Aorta (tissue), 5 donors: ENCODE measurements at places on chromosomes 7 and 10. TPM values are rescaled to one million over a fixed set of nuclear protein-coding genes. Genes with fewer than 3 reads are reported as not detected.

GRCh38 chr7:150919160-150919559 is 59.0 kb downstream of the KCNH2 start:
- DNase-seq: no peak

- no peak for DNase-seq
These were observed 217.2 kb downstream of the REEP3 start for GRCh38 chr10:63738410-63738809.

DNA sequence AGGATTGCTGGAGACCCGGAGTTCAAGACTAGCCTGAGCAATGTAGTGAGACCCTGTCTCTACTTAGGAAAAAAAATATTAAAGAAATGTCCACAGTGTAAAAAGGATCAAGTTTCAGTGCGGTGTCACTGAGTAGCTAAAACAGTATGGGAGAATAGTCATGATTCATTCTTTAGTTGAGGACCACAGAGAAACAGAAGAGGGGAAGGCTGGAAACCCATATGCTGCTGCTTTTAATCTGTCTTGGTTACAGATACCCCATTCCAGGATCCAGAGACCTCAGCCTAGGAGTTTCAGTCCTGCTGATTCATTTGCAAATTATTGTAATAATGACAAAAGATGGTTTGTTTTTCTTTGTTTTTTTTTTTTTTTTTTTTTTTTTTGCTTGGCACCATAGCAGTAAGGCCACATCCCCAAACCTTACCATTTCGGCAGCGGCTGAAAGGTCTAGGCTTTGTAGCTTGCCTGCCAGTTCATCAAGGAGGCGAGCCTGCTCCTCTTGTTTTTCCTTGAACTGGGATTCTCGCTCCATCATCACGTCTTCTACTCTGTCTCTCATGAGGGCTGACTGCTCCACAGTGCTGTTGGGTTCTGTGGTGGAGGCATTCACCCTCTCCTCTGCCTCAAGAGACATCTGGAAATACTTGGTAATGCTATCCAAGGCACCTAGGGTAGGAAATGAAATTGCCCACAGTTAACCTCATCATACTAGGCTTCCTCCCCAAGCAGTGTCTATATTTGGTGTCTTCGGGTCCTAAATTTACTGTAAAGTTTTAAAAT is 44.2 kb downstream of the DLD start:
- DNase-seq: no peak

DNA sequence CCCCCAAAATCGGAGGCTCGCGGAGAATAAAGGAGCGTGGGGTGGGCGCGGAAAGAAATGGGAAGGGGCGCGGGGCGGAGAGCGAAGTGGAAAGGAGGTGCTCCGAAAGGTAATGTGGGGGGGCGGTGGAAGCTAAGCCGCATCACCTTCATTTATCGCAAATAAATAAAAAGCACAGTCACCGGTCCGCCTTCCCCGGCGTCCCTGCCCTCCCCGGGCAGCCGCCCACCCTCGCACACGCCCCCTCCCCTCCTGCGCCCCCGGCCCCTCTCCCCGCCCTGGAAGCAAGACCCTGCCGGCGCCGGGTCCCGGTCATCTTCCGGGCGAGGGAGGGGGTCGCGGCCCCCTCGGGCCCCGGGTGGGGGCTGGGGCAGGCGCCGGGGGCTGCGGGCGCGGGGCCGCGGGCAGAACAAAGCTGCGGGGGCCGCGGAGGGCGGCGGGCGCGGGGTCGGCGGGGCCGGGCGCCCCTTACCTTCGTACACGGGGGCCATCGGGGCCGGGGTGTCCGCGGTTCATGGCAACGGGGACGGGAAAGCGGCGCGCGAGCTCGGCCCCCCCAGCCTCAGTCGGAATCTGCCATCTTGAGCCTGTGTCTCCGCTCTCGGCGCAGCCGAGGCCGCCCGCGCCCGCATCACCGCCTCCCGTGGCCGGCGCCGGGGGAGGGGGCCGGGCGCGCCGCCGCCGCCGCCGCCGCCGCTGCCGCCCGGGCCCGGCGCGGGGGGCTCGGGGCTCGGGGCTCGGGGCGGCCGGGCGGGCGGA is 486 bp downstream of the HIPK2 start:
- DNase-seq: peak; percentile 65

DNA sequence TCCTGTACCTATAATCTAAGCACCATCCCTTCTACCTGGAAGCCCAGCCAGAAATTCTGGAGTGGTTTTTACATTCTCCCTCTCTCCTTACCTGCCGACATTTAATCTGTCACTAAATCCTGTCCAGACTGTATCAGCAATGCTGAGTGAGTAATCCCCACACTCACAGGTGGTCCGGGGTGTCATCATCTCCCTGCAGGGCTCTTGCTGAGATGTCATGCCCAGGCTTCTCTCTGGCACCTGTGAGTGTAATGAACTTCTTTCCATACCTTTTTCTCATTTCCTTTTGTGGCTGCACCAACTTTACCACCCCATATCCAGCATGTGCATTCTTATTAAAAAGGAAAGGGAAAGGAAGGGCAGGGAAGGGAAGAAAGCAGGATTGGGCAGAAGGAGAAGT is 355.2 kb downstream of the CCSER2 start:
- no peak for DNase-seq

GRCh38 chr10:129820451-129820850 is 143.6 kb downstream of the EBF3 start:
- DNase-seq: no peak

GRCh38 chr10:42997849-42998165 is 79.1 kb upstream of the RET start:
- peak; percentile 61 for DNase-seq

DNA sequence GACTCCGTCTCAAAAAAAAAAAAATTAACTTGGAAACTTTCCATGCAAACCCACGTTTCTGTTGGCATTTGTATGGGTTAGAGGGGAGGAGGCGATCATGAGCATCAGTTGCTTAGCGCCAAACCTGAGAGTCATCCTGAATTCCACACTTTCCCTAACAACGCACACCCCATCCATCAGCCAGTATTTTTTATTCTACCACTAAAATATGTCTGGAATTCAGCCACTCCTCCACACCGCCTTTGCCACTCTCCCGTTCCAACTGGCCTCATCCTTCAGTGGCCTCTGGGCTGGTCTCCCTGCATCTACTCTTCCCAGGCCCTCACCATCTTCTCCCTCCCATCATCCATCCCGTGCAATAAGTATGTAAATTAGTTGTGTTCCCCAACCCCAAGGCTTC is 4.7 kb upstream of the LMBR1 start:
- no peak for DNase-seq

- peak; percentile 21 for DNase-seq
These were observed 45.4 kb downstream of the FAM53B start for GRCh38 chr10:124698545-124699469.

DNA sequence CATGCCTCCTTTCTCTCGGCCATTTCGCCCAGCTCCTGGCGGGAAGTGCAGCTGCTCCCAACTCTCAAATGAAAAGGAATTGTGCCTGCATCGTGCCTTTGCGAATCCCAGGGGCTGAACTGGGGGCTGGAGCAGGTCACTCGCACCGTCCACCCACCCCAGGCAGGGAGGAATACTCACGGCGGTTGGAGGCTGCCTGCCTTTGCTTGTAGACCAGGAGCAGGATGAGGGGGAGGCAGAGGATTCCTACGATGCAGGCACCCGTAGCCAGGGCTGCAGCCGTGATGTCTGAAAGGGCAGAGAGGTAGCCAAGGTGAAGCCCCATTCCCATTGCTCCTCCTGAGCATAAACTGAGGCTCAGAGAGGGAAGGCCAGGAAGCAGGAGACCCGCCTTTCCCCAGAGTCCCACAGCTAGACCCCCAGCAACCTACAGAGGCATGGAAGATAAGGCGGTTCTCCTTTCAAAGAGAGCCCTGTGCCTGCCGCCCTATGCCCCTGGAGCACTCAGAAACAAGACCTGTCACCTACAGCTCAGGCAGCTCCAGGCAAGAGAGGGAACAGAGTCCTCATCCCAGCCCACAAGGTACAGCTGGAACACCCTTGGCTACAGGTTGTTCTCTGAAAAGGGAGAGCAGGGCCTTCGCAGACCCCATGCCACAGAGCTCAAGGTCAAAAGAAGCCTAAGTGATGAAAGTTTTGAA is 18.0 kb downstream of the VSIR start:
- DNase-seq: no peak

GRCh38 chr10:9331583-9332008 is 1277.1 kb downstream of the GATA3 start:
- no peak for DNase-seq

GRCh38 chr7:154861589-154861988 is 141.3 kb downstream of the PAXIP1 start:
- DNase-seq: no peak

DNA sequence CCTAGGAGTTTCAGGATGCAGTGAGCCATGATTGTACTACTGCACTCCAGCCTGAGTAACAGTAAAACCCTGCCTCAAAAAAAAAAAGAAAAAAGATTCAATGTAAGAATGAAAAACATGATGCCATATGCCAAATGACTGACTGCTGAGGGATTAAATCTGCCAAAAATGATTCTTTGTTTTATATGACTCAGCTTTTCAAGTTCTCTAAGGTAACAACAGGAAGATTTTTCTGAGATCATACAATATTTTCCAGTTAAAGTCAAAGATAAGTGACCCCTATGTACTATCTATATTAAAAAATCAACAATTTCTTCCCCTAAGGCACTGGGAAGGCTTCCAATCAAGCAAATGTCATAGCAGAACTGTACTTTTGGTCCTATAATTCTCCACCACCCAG is 271.2 kb upstream of the IMMP2L start:
- no peak for DNase-seq

DNA sequence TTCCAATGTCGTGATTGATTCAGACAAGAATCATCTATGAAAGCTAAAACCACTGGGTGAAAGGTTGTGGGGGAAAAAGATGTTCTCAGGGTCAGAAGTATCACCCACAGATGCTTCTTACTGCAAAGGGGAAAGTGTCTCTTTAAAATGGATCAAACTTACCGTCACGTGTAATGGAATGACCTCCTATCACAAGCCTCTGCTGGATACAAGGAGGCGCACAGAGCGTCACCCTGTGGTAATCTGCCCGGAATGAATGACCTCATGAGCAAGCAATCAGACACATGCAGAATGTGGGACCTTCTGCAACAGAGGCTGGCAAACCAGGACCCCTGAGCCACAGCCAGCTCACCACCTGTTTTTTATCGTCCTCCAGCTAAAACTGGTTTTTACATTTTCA is 33.0 kb downstream of the WIPF3 start:
- peak; percentile 82 for DNase-seq

- DNase-seq: no peak
These were observed 17.6 kb upstream of the AOAH start for GRCh38 chr7:36741866-36742265.

DNA sequence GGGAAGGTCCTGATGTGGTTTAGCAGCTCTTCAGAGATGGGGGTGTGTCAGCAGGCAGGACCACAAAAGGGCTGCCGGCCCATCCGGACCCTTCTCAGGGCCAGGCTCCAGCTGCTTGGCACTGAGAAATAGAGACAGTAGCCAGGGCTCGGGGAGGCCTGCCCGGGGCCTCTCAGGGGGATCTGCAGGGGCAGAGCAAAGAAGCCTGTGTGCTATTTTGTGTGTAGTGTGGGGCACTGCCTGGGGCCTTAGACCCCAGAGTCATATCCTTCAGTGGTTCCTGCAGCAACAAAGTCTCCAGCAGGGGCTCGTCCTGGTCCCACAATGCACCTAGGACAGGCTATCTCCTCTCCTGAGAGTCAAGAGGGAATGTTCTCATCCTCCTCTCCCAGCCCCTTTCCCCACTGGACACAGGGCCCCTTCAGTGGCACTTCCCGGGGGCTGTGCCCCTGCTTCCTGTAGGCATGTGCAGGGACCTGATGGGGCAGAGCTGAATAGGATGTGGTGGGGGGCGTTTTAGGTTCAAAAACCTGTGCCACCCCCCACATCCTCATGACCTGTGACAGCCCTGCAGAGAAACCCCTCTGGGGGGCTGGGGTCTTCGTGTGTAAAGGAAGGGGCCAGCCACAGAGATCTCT is 159.5 kb upstream of the RHEB start:
- DNase-seq: no peak

DNA sequence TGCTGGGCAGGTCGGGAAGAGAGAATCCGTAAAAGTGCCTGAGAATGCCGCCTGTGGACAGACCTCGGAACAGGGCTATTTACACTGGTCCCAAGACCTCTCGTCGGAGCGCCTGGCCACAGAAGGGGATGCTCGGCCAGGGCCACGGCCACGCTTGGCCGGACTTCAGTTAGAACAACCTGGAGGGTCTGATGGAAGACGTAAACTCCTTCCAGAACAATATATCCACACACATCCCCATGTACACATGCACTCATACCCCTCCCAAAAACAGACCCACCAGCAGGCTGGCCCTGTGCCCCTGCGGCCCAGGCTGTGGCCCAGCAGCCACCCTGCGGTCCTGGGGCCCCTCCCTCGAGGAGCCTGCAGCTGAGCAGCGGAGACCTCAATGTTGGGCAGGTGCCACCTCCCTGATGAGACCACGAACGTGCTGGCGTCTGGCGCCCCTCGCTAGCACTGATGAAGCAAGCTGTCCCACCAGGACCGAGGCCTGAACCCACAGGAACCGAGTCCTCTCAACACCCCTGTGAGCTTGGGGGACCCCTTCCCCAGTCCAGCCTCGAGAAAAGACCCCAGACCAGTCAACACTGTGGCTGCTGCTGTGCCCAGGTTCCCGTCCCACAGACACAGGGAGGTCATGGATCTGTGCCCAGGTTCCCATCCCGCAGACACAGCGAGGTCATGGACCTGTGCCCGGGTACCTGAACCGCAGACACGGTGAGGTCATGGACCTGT is 8.9 kb downstream of the CFAP46 start:
- peak; percentile 67 for DNase-seq

- DNase-seq: no peak
These were observed 270.4 kb upstream of the PRKCQ start for GRCh38 chr10:6850452-6850851.

DNA sequence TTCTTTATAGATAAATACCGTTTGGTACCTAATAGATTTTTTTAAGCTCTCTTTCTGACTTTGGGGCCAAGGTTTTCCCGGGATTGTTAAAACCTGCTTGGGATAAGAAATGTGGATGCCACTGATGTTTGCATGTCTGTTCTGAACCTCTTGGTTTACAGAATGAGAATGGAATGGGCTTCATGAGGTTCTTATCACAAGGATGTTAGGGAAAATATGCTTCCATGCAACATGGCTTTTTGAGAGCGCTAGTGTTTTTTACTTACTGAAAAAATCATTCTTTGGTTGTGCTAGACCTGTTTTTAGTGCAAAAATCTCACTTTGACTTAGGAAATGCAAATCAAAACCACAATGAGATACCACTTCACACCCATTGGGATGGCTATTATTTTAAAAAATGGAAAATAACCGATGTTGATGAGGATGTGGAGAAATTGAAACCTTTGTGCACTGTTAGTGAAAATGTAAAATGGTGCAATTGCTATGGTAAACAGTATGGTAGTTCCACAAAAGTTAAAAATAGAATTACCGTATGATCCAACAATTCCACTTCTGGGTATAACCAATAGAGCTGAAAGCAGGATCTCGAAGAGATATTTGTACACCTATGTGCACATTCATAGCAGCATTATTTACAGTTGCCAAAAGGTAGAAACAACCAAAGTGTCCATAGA is 38.9 kb downstream of the TSPAN14 start:
- no peak for DNase-seq

GRCh38 chr10:5817322-5818047 is 4.3 kb upstream of the GDI2 start:
- no peak for DNase-seq

GRCh38 chr7:127678337-127678736 is 26.3 kb downstream of the SND1 start:
- DNase-seq: no peak

Gene CNPY1
- total RNA-seq: not detected

Gene FFAR4
- 0.16 TPM for total RNA-seq

Gene PDE1C
- 6.6 TPM for total RNA-seq

Gene ZNF33B
- 21.0 TPM for total RNA-seq

Gene ABCB4
- total RNA-seq: 7.4 TPM
